Lower lobe of right lung (tissue), 2 donors: ENCODE measurements at places on chromosomes 16 and 17. TPM values are rescaled to one million over a fixed set of nuclear protein-coding genes. Genes with fewer than 3 reads are reported as not detected.

DNA sequence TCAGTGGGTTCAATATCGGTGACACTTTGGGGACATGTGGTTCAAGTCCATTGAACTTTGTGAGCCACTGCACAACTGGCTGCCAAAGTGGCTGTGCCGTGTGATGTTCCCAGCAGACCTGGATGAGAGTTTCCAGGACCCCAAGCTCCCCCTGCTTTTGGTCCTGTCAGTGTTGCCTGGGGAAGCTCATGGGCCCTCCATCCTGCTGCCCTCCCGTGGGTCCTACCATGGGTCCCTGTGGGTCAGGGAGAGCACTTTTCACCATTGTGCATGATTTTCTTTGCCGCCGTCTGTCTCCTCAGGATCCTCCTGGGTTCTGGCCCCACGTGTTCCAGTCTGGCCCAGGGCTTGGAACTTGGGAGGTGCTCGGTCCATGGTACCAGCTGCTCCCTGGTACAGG is 38.1 kb downstream of the LGALS9 start:
- no peaks in the 10 kb centered on the region for H3K36me3 ChIP-seq
- no peaks in the 10 kb centered on the region for H3K27me3 ChIP-seq
- no peak for DNase-seq
- H3K27ac ChIP-seq = no peak overlapping the region
- no peak overlapping the region for H3K4me3 ChIP-seq

DNA sequence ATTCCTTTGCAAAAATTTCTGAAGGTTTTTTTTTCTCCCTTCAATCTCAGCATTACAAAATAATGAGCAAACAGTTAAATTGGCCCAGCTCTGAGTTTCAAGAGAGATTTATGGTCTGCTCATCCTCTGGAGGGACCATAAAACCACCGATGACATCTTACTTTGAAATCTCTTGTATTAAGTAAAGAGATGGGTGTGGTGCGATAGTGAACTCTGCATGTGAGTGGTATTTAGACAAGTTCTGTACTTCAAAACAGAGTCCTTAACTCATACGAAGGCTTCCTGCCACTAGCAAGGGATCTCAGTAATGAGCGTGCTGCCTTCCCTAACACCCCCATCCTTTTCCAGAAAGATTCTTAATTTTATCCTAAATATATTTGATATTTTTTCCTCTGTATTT is 2.1 kb downstream of the FAM20A start:
- peaks cover 10% of the 10 kb centered on the region for H3K27me3 ChIP-seq
- H3K4me1 ChIP-seq = peaks cover 64% of the 10 kb centered on the region
- H3K4me3 ChIP-seq = peak overlapping the region; percentile 75
- DNase-seq = no peak
- no peaks in the 10 kb centered on the region for H3K36me3 ChIP-seq
- peak overlapping the region; percentile 80 for H3K27ac ChIP-seq

GRCh38 chr17:64343833-64344637 is 46.6 kb downstream of the PECAM1 start:
- no peaks in the 10 kb centered on the region for H3K27me3 ChIP-seq
- peaks cover 88% of the 10 kb centered on the region for H3K4me1 ChIP-seq
- H3K4me3 ChIP-seq = no peak overlapping the region
- H3K27ac ChIP-seq = peak overlapping the region; percentile 75

DNA sequence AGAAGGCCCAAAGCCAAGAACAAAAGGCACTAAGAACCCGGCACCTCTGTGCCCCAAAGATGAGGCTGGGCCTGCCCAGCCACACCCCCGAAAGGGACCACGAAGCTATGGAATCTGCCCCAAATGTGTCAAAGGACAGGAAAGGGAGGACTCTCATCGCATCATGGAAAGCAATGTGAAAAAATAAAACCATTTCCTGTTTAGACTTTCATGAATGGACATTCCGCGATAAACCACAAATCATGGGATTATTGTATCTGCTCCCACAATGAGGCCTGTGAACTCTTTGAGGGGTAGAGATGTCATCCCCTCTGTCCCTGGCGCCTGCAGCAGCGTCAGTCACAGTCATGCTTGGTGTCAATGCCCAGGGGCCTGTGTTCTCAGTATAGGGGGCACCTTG is 135.0 kb downstream of the COPRS start:
- H3K36me3 ChIP-seq = no peaks in the 10 kb centered on the region
- no peak for DNase-seq
- no peaks in the 10 kb centered on the region for H3K27me3 ChIP-seq
- H3K27ac ChIP-seq = no peak overlapping the region
- peaks cover 4% of the 10 kb centered on the region for H3K4me1 ChIP-seq

GRCh38 chr16:68772871-68773270 is 35.8 kb downstream of the CDH1 start:
- H3K36me3 ChIP-seq = no peaks in the 10 kb centered on the region
- H3K27me3 ChIP-seq = peaks cover 3% of the 10 kb centered on the region
- H3K4me1 ChIP-seq = peaks cover 11% of the 10 kb centered on the region
- DNase-seq = no peak
- no peak overlapping the region for H3K4me3 ChIP-seq

DNA sequence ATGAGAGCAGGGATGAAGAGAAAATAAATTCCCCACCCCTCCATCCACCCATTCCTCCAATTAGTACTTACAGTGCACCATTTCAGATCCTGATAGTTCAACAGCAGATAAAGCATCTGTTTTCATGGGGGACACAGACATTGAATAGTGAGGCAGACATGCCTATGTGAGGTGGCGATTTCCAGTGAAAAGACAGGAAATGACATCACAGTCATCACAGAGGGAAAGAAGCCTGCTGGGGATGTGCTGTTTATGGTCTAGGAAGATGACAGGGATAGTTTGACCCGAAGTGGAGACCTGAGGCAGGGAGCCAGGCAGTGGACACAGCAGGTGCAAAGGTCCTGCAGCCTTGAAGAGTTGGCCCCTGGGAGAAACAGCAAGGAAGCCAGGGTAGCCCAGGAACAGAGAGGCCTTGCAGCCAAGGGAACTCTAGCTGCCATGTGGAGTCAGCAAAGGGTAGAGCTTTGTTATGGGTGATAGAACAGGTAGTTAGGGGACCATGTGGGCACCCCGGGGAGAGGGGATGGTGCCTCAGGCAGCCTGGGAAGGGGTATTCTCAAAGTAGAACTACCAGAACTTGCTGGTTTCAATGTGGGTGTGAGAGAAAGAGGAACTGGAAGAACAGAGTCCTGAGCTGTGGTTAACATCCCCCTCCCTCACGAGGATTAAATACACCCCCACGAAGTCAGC is 256.6 kb downstream of the CPPED1 start:
- no peaks in the 10 kb centered on the region for H3K36me3 ChIP-seq
- no peak overlapping the region for H3K27ac ChIP-seq
- no peak overlapping the region for H3K4me3 ChIP-seq
- no peak for DNase-seq

- no peak overlapping the region for H3K4me3 ChIP-seq
- no peak overlapping the region for H3K27ac ChIP-seq
- H3K36me3 ChIP-seq = no peaks in the 10 kb centered on the region
Measured at GRCh38 chr17:40909351-40909750, 24.3 kb upstream of the KRT20 start.

DNA sequence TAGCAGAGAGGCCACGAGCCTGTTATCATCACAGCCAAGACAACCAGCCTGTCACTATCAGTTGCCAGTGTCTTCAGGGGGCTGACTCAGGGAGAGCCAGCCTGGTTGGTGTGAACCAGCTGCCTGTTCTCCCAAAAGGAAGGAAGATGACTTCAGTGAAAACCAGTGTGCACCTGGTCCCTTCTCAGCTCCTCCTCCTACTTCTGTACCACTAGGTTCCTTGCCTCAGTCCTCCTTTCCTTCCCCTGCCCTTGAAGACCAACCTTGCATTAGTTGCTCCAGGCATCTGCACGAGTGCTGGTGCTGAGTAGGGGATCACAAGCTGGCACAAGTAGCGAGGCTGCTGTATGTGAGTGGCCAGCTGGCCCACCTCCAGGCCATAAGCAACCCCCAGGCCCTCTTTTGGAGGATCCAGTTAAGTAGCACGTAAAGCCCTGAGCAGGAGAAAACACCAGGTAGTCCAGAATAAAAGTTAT is 8.5 kb downstream of the TUBG1 start:
- H3K4me1 ChIP-seq = peaks cover 12% of the 10 kb centered on the region
- no peaks in the 10 kb centered on the region for H3K27me3 ChIP-seq
- no peak overlapping the region for H3K27ac ChIP-seq
- no peak for DNase-seq
- H3K4me3 ChIP-seq = no peak overlapping the region

GRCh38 chr17:44314869-44315661 is 6.7 kb downstream of the RUNDC3A start:
- H3K36me3 ChIP-seq = peaks cover 10% of the 10 kb centered on the region
- peaks cover 7% of the 10 kb centered on the region for H3K4me1 ChIP-seq
- H3K27ac ChIP-seq = no peak overlapping the region
- no peak for DNase-seq
- H3K4me3 ChIP-seq = peak overlapping the region; percentile 31

- H3K4me3 ChIP-seq = peak overlapping the region; percentile 16
- no peak overlapping the region for H3K27ac ChIP-seq
- H3K4me1 ChIP-seq = peaks cover 29% of the 10 kb centered on the region
- DNase-seq = no peak
- H3K36me3 ChIP-seq = peaks cover 30% of the 10 kb centered on the region
Measured at GRCh38 chr17:75250009-75250471, 11.4 kb downstream of the GGA3 start.

The NPTX1 gene
- 2.1 TPM for total RNA-seq

The MT1E gene
- total RNA-seq = 158 TPM

The ABCC11 gene
- total RNA-seq = not detected

The SCGB1C2 gene
- not detected for total RNA-seq

The VAT1L gene
- total RNA-seq = 0.38 TPM
